ENCODE measurements at places on chromosomes 3 and 15.
A peak's percentile ranks its signal among the peaks of the same experiment; 100 is the strongest.

DNA sequence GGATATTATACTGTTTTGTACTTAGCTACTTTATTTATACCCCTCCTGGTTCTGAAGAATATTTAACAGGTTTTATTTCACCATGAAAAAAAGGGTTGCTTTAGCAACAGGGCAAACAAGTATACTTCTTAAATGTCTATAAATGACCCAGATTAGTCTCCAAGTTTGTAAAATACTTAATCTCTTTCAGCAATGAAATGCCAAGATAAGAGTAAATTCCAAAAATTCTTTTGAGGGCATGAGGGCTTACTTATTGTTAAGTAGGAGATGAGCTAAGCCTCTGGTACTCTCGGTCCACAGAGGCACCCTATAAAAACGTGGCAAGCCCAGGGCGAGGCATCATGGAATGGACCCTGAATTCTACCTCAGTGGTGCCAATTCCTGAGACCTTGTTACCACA, 264.8 kb upstream of the NSMCE3 start:
- no peak for DNase-seq

- DNase-seq: no peak
Measured at GRCh38 chr3:57893668-57894067, 114.6 kb upstream of the FLNB start.

DNA sequence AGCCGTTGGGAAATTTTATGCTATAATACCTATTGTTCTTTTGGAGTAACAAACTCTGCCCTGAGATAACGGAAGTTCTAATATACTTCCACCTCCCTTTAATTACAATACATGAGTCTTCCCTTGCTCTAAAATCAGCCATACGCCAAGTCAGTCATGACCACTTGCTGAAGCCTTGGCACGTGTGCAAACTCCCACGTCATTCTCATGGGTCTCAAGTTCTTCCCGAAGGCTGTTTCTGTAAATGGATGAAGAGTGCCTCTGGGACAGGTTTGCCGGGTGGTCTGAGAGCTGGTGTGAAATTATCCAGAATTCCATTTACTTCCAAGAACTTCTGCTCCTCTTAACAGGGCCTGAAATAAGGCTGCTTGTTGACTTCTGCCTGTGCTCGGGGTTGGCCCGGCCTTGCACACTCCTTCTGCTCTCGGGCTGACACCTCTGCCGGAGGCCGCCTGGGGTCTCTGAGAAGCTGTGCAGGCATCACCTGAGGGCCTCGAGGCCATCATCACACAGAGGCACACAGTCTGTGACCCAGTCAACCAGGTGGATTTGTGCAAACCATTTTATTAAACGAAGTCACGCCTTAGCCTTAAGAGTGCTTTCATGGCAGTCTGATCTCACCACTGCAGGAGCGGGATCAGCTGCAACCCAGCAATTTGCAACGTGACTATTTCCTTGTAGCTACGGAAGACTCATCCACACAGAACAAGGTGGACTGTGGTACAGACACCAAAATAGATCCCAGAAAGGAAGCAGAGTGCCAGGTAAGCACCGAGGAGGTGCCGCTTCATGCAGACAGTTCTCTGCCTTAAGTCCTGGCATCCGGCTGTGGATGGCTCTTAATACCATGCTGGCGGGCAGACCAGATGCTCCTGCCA, 120.1 kb downstream of the ADAMTS17 start:
- no peak for DNase-seq

GRCh38 chr15:92853222-92853621, 46.9 kb upstream of the CHD2 start:
- DNase-seq: no peak

GRCh38 chr15:85889956-85890619, 95.4 kb upstream of the KLHL25 start:
- no peak for DNase-seq

DNA sequence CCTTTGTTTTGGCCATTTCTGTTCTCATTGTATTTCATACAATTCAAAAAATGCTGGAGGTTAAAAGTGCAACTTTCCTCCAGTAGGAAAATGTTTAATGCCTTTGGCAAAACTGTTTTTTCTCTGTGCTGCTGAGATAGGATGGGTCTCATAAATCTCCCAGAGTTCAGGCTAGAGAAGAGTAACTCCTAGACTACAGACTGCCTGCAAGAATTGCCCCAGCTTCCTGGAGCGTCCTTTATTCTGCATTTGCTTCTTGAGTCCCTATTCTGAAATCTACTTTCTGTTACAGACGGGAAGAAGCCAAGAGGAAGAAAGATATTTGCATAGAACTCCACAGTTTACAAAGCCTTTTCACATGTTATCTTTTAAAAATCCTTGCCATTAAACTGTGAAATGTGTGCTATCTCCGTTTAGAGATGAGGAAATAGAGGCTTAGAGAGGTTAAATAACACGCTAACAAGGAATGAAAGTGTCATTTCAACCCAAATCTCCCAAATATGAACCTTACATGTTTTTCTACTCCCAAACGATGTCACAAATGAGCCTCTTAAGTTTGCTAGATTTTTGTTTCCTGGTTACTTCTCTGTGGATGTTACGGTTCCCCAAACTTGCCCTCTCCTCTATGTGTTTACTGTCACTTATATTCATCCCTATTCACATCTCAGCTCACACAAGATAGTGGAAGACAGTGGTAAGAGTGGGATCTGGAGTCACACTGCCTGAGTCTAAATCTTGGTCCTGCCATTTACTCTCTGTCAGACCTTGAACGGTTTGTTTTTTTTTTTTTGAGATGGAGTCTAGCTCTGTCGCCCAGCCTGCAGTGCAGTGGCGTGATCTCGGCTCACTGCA, 17.4 kb downstream of the NANOGP8 start:
- no peak for DNase-seq

DNA sequence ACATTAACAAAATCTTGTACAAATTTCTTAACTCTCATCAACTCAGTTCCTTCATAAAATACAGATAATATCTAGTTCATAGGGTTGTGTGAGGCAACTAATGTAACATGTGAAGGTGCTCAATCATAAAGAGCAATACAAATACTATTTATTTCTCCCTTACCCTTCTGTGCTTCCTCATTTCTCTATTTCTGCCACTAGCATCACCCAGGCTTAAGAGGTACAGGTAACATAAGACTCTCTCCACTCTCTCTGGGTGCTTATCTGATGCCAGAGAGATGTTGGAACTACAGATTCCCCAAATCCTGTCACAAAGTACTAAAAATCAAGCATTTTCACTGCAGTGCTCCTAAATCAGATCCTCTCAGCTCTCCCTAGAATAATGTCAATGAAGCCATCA, 74.9 kb downstream of the DPH6 start:
- DNase-seq: no peak

- DNase-seq: peak; percentile 16
Measured at GRCh38 chr3:48595526-48596121, 495 bp upstream of the COL7A1 start.

- no peak for DNase-seq
Measured at GRCh38 chr3:104886220-104886995, 480.3 kb upstream of the ALCAM start.

DNA sequence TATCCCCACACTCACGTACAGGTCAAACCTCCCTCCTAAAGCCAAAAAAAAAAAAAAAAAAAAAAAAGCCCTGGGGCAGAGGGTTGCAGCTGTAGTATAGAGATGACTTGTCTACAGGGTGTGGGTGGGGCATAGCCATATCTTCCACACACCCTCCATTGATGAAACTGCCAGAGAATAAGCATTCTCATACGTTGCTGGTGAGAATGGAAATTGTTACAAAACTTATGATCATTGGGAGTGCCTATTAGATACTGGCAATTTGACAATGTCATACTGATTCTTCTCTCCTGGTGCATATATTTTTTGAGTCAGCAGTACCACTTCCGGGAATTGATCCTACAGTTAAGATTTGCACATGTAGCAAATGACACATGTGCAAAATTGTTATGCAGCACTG, 11.0 kb upstream of the CTNNB1 start:
- DNase-seq: no peak

- no peak for DNase-seq
Measured at GRCh38 chr3:50890688-50891344, 216.1 kb downstream of the DOCK3 start.

DNA sequence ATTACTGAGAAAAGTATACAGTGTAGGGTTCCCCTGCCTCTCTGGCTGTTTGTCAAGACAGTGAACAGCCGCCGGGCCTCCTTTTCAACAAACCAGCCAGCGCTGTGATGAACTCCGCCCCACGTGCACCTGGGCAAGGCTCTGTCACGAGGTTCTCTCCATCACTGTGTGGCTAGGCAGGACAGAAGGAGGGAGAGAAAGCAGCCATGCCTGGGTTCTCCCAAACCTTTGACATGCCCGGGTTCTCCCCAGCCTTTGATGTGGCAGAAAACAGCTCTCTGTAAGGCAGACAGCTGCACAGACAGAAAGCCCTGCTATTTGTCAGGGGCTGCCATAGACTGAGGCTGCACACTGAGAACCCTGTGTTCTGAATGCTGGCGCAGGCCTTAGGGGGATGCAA, 101.4 kb upstream of the TRPM1 start:
- DNase-seq: no peak

DNA sequence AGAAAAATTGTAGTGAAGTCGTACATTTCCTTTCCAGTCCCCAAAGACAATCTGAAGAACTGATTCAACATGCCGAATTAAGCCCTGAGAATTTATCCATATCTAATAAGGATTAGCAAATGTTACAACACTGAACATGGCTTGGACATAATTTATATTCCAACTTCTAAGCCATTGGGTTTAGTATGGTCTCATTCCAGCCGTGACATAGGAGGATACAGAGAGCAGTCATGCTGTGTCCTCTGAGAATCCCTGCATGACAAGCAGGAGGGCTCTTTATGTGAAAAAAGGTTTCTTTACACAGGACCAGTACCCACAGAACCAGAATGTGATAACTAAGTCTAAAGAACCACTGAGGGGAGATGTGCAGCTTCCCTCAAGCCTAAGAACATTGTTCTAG, 231.9 kb upstream of the WNT5A start:
- DNase-seq: no peak

GRCh38 chr3:66452303-66453011, 48.4 kb downstream of the LRIG1 start:
- DNase-seq: no peak

GRCh38 chr15:75023872-75024636, 664 bp downstream of the PPCDC start:
- DNase-seq: no peak

DNA sequence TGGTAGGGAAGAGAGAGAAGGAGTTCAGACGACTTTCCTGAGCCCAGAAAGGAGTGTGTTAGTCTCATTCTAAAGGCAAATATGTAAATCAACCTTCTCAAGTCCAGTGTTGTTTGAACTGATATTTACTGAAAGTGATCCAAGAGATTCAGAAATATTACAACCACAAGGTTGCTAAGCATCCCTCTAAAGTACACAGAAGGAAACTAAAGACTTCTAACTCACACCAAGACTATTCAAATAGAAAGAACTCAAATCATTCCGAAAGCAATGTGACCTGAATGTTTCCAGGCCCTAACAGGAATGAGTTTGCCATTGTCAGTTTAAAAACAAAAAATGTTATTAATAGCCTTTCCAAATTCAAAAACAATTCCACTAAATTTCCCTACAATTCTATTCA, 56.9 kb upstream of the VGLL3 start:
- no peak for DNase-seq

DNA sequence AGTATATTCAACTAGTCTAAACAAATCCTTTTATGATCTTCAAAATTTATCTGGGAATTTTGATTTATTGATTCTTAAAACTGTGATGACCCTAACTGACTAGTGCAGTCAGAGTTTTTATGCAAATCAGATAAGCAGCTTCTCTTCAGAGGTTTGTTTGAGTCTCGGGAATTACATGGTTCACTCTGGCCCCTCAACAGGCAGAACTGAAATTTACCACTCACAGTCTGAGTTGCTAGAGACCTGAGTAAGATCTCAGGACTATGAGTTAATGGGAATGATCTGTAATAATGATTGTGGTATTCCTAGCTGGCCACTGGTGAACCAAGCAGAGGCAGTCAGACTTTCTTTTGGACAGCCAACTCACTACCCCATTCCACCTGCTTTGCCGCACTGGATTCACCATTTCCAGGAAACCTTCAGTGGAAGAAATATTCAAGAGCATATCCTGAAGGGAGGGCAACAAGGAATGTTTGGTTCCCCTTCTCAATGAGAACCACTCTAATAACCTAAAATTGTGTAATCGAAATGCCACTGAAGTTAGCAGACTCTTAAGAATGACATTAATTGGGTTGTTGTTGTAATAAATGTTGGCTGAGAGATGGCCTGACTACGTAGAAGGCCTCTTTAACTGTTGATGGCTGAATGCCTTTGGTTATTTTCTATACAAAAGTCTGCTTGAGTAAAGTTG, 11.5 kb upstream of the DNAJC13 start:
- DNase-seq: no peak

DNA sequence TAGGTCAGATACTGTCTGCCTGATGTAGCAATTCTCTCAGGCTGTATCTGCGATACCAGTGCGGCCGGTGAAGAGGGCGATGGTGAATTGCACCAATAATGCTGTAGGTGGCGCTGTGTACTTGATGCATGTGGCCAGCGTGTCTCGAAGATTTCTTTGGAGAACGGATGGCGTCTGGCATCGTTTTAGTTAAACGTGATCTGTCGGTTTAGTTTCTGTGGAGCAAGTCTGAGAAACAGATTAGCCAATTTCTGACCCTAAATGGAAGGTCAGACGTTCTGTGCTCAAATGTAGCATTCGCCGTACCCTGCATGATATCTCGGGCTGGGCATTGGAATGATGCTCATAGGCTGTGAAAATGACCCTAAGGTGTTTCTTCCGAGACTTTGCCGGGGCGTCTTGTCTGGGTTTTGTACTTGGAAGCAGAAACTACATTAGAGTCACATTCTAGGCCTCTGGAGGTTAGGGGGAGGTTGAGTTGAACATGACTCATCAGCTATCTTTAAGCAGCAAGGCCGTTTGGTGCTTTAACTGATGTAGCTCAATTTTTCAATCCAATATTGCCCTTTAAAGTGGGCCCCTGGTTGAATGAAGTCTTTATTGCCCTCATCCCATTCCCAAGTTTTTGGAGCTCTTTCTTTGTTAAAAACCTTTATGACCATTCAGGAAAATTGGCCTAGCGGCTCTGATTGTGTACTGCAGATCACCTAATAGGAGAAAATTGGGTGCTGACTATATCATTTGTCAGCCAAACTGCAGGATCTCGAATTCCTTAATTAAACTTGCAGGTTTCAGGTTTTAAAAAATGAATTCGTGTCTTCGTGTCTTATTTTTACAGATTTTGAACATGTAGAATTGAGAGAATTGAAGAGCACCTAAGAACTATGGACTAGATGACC, 80.0 kb downstream of the SQOR start:
- no peak for DNase-seq

- no peak for DNase-seq
Measured at GRCh38 chr15:81785679-81786078, 260.1 kb downstream of the MEX3B start.

GRCh38 chr3:72753495-72753894, 94.8 kb downstream of the SHQ1 start:
- no peak for DNase-seq

DNA sequence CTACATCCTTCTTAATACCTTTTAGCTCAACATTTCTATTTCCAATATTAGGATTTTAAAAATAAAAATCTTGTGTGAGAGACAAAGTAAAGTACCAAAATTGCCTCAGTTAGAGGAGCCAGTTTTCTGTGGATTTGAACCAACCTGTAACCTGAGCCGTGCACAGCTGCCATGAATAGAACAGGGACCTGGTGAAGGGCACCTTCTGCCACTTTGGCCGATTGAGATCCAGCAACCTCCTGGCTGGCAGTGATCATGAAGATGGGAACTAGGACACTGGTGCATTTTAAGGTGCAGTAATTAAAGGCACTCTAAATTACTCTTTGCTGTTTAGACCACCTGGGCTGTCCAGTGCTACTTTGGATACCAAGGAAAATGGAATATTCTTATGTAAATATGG, 34.3 kb upstream of the TRAK1 start:
- DNase-seq: no peak

GRCh38 chr3:30282154-30282696, 324.2 kb upstream of the TGFBR2 start:
- DNase-seq: no peak
